ENCODE measurements at places on chromosomes 4 and X.
A peak's percentile ranks its signal among the peaks of the same experiment; 100 is the strongest.

DNA sequence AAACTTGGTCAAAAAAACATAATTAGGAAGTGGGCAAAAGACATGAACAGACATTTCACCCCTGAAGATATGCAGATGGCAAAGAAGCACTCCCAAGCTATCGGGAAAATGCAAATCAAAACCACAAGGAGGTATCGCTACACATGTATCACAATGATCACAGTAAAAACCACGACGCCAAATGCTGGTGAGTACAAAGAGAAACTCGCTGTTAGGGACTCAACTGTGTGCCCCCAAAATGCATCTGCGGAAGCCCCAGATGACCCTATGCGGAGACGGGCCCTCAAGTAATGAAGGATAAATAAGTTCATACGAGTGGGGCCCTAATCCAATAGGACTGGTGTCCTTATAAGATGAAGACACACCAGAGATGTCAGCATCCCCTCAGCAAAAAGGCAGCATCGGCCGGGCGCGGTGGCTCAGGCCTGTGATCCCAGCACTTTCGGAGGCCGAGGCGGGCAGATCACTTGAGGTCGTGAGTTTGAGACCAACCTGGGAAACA lies 10.2 kb downstream of the GAK start:
- DNase-seq: no peak

- DNase-seq: no peak
These were observed 78.6 kb downstream of the CLCN5 start for GRCh38 chrX:50000937-50001542.

DNA sequence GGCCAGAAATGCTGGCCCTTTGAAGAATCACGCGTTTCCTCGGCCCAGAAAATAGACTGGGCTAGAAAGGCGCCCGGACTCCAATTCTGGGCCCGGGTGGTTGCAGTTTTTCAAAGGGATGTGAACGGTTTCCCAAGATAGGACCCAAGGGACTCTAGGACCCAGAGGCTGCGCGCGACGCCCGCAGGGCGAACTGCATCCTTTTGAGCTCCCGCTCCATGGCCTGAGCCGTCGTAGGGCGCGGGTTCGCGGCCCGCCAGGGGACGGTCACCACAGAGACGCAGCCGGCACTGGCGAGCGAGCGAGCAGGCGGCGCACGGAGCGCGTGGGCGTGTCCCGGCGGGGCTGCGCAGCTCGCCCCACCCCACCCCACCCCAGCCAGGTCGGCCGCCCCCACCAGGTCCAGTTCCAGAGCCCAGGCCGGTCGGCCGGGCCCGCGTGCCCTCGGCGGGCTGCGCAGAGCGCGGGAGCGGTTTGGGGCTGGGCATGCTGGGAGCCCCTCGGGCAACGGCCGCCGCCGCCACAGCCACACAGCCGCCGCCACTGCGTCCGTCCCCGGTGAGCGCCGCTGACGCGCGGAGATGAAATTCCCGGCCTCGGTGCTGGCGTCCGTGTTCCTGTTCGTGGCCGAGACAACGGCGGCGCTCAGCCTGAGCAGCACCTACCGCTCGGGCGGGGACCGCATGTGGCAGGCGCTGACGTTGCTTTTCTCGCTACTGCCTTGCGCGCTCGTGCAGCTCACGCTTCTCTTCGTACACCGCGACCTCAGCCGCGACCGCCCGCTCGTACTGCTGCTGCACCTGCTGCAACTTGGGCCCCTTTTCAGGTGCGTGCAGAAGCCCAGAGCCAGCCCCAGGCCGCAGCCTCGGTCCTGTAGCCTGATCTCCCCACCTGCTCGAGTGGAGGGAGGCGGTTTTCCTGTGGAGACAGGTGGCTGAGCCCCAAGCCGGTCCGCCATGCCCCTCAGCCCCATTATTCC lies at the start of gene XK:
TSS of gene XK (plus strand) at position 411 of the 979 bp plus-strand sequence. CDS start at position 582, 171 bp downstream.
- DNase-seq: peak; percentile 9

DNA sequence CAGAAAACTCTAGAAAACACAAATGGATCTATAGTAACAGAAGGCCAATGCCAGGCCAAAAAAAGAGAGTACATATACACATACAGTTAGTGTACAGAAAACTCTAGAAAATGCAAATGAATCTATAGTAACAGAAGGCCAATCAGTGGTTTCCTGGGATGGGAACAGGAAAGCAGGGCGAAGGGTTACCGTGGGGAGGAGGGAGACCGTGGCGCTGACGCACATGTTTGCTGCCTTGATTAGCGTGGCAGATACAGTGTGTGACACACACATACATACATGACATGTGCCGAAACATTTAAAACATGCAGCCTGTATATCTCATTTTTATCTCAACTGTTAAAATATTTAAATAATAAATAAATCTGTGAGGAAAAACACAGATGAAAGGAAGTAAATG lies 14.7 kb downstream of the GAK start:
- no peak for DNase-seq

GRCh38 chrX:19750028-19750782 lies 137.2 kb downstream of the SH3KBP1 start:
- no peak for DNase-seq

DNA sequence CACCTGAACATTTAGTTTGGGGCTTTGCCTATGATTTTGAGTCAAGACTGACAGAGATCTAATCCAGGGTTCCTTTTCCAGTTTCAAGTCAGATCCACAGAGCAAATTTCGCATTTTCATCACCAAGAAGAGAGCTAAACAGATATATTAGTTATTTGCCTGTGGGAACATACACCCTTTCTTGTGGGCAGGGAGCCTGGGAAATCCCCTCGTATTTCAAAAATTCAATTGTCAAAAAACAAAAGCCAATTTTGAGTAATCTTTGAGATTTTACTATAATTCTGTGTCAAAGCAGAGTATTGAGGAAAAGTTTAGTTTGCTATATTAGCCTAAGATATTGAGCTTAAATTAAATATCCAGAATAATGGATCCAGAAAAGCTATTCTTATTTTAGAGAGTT lies 56.6 kb downstream of the AFM start:
- DNase-seq: no peak

- no peak for DNase-seq
These were observed 72.4 kb downstream of the MAP9 start for GRCh38 chr4:155304375-155304774.

GRCh38 chrX:137033774-137034507 lies at the start of gene GPR101:
GPR101 (minus strand) TSS chrX:137033995; CDS start chrX:137031674, 2,321 bp downstream.
- no peak for DNase-seq

DNA sequence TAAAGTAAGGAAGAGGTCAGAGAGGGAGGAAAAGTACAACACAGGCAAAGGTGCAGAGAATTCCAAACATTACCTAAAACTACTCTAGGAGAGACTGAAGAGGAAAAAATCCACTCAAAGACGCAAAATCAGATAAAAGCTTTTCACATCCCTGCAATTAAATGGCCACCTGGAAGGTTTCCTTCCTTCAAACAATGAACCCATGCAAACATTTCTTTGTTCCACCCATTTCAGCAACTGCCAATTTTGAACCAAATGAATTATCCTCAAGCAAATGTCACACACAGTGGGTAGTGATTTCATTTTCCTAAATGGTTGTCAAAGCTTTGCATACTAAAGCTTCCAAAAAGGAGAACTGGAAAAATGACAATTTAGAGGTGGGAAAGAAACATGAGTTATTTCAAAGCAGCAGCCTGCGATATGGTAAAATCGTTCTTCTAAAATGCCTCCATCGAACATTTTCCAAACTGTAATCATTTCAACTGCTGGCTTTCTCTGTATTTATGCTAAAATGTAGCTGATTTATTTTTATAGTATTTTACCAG lies 45.0 kb downstream of the APBB2 start:
- no peak for DNase-seq

DNA sequence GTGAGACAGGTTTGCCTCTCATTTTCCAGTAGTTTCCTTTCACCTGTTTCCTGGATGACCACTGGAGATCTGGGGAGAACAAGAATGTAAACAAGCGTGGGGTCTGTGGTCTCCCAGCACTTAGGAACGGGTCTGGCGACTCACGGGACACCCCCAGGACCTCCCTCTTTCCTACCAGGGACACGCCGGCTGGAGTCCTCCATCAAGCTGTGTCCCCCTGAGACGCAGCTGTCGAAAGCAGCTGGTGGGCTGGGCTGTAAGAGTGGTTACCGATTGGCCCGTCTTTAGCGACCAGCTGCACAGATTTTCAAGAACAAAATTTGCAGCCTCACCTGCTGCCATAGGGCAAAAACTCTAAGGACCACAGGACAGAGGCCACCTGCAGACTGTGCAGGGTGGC lies 11.9 kb downstream of the LRPAP1 start:
- DNase-seq: no peak

DNA sequence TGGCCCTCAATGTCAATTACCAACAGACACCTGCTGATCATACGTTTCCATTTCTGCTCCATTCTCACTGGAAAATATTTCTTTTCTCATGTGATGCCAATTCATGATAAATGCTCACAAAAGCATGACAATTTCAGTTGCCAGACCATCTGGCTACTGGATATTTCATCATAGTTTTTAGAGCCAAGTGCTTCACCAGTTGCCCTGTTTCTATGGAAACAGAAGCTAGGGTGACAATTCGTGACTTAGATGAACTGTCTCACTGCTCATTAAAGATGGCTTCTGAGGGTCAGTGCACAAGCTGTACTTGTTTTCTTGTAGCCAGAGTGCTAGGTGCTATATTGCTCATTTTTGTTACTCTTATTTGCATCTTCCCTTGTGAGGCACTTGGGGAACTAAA lies 184.9 kb downstream of the COMMD8 start:
- no peak for DNase-seq

GRCh38 chr4:160772668-160773067 lies 1391.1 kb downstream of the FSTL5 start:
- no peak for DNase-seq

DNA sequence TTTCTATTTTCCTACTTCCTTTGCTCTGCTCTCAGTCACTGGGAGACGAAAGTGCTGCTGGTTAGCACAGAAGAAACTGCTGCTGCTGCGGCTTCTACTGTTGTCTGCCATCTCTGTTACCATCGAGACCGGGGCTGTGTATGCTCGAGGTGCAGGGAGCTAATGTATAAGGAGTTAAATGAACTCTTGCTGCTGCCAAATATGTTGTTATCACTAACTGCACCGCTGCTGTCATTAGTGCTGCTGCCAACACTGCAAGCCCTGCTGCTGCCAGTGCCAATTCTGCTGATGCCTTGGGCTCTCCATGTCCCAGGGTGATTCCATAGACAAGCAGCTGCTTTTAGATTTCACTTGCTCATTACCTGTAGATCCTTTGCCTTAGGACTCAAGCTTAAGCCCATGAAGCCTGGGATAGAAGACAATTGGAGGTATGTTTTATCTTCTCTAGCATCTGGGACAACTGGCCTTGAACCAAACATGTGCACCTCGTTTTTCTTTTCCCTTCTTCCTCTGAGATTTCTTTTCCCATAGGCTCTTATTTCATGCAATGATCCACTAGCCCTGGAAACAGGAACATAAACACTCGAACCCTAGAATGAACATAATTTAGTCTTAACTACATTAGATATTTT lies 107.8 kb downstream of the CCSER1 start:
- DNase-seq: no peak

DNA sequence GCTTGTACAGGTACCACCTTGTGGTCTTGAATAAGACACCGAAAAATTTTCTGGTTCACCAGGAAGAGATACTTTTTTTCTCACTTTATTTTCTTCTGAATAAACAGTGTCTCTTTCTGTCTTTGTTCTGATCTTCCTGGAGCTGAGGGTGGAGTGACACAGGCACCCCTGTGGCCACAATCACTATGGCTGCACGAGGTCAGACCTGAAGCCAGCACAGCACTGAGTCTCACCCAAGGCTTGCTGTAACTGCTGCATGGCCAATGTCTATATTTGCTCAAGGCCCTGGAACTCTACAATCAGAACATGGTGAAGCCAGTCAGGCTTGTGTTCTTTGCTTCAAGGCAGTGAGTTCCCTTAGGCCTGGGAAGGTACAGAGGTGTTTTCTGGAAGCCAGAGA lies 87.2 kb downstream of the GPR174 start:
- DNase-seq: no peak

Data from stimulated activated CD4-positive, alpha-beta T cell treated with anti-CD3 and anti-CD28 coated beads, Interleukin-12 subunit alpha, Interleukin-12 subunit beta, amount 100 ng/mL, for 24 hours (primary cell).